Activated CD4-positive, alpha-beta T cell treated with anti-CD3 and anti-CD28 coated beads, Interleukin-2, amount 50 U/mL, for 24 hours (primary cell): ENCODE measurements at places on chromosomes 7 and 10.

GRCh38 chr7:111852081-111852480, 289.8 kb upstream of the IMMP2L start:
- DNase-seq: no peak

GRCh38 chr10:62613424-62613823, 191.1 kb upstream of the ADO start:
- DNase-seq: no peak

- DNase-seq: no peak
Observed at GRCh38 chr10:2120746-2121145, 383.4 kb upstream of the ADARB2 start.

- no peak for DNase-seq
Observed at GRCh38 chr7:51016546-51016945, 233.8 kb upstream of the GRB10 start.

- no peak for DNase-seq
Observed at GRCh38 chr7:55307123-55307916, 57.8 kb upstream of the LANCL2 start.

GRCh38 chr7:13433946-13434345, 555.5 kb downstream of the ETV1 start:
- no peak for DNase-seq

DNA sequence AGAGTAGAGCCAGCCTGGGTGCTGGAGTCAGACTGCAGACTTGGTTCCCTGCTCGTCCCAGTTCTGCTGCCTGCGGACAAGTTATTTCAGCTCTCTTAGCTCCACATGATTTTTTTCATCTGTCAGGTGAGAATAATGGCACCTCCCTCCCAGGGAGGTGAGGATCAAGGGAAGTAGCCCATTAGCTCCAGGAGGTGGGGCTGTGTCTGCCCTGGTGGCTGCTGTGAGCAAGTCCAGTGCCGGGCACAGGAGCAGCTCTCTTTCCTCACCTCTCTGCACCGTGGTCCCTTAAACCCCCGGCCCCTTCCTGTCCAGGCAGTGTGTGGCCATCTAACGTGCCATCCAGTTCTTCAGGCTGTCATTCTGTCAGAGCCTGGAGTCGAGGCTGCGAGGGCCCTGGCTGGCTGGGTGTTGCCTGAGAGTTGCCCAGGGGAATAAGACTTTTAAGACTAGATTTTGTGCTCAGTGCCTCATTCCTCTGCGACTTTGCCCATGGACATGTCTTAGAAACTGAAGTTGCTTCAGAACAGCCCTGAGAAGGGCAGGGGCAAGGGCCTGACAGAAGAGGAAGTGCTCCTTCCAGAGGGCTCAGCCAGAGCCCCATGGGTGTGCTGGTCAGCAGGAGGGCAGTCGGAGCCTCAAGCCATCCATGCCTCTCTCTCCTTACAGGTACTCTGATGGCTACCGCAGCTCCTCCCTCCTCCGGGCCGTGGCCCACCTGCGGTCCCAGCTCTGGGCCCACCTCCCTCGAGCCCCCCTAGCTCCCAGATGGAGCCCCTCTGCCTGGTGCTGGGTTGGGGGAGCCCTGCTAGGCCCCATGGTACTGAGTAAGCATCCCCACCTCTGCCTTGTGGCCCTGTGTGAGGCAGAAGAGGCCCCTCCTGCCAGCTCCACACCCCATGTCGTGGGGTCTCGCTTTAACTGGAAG, 5.0 kb downstream of the ABCB8 start:
- DNase-seq: no peak

GRCh38 chr10:29588629-29589421, 45.9 kb downstream of the SVIL start:
- DNase-seq: no peak

GRCh38 chr10:117544004-117544701, 1.6 kb downstream of the EMX2 start:
- no peak for DNase-seq

GRCh38 chr7:70116244-70116643, 518.0 kb downstream of the AUTS2 start:
- no peak for DNase-seq

GRCh38 chr7:93861325-93861949, 29.1 kb downstream of the TFPI2 start:
- no peak for DNase-seq

- no peak for DNase-seq
Observed at GRCh38 chr10:102327002-102327401, 68.5 kb upstream of the NFKB2 start.

- no peak for DNase-seq
Observed at GRCh38 chr10:79433324-79434222, 11.9 kb downstream of the ZCCHC24 start.

DNA sequence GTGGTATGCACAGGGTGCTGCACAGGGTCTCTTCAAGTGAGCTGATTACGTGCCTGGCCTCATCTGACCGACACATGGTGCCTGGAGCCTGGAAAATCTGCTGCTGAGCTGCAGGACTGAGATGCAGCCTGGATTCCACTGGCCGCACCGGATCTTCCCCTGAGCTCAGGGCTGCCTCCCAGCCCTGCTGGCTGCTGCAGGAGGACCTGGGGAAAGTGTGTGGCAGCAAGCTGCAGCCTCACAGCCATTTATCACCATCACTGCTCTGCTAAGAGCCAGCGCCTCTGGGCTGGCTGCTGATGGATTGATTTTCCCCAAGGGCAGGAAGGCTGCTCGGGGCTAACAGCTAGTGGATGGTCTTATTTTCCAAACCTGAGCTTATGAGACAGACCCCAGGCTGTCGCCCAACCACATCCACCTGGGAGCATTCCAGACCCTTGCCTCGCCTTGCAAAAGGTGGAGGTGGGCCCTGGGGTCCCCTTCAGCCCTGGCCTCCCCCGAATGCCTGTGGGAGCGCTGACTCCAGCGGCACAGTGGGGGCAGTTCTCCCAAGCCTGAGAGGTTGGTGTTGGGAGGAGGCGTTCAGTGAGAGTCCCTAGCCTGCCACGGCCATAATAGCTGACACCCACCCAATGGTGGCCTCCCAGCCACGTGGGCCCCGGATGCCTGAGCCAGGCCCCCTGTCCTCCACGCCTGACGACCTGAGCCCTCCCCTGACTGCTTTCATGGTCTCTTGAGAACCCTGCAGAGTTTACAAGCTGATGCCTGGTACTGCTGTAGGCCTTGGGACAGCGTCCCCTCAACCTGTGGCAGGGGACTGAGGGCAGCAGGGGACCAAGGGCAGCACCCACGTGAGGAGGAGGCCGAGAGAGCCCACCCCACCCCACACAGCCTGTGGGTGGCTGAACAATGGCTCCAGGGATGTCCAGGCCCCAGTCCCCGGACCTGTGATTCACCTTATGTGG, 38.2 kb downstream of the STK32C start:
- DNase-seq: no peak

GRCh38 chr7:149317496-149317895, 55.5 kb downstream of the ZNF783 start:
- no peak for DNase-seq
